NCI-H69 (cell line): ENCODE measurements at places on chromosomes 16 and 17.

DNA sequence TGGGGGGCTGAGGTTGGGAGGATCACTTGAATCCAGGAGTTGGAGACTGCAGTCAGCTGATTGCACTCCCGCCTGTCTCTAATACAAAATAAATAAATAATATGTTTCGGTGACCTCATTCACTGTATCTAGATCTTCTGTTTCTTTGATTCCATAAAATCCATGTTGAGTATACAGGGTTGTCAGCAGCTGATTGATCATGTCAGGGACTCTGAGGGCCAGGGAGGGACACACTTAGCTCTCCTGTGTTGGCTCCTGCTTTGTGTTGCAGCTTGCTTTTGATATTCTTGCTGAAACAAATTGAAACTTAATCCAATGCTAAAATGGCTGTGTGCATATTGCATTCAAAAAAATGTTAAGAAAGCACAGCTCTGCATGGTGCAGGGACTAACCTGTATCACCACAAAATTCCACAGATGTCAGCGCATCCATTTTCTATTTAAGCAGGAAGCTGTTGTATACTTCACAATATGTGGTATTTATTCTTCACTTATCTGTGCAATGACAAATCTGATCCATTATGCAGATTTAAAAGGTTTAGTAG lies 454.5 kb downstream of the CDH11 start:
- DNase-seq, result no peak

DNA sequence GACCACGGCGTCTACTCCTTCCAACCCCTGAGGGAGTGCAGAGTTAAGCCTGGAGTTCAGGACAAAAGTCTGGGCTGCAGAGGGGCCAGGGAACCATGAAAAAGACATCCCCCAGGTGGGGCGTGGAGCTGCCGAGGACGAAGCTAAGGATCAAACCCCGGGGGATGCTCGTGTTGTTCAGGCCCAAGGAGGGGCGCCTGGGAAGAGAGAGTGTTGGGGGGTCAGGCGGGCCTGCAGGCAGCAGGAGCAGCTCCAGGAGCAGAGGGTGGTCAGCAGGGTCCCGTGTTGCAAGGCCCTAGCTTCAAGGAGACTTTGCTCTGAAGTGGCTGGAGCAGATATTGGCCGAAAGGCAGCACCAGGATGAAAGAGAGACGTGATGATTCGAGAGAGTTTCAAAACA lies 26.7 kb downstream of the NECAB2 start:
- DNase-seq, result no peak

GRCh38 chr17:77734371-77735080 lies 224.0 kb upstream of the TNRC6C start:
- peak; percentile 92 for DNase-seq

- no peak for DNase-seq
Measured at GRCh38 chr17:62648956-62649294, 21.5 kb downstream of the MRC2 start.

DNA sequence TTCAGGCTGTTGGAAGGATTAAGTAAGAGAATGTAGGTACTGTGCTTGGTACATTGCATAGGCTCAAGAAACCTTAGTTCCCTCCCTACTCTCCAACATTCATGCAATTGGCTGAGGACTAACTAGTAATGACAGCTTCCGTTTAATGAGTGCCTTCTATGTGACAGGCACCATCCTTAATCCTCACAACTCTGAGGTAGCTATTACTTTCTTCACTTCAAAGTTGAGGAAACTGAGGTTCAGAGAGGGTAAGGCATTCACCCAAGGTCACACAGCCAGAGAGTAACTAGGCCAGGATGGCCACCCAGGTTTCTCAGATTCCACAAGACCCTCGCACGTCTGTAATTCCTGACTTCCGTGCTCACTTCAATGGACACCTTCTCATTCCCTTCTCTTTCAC lies 22.2 kb downstream of the UNC119 start:
- no peak for DNase-seq

GRCh38 chr16:81006211-81006812 lies 373 bp downstream of the CMC2 start:
- DNase-seq, result peak; percentile 71

- no peak for DNase-seq
Measured at GRCh38 chr16:305916-306626, 23.1 kb downstream of the PDIA2 start.

GRCh38 chr16:30941600-30942425 lies 7.1 kb upstream of the ORAI3 start:
- DNase-seq, result peak; percentile 76

- DNase-seq, result peak; percentile 83
Measured at GRCh38 chr17:9702914-9703780, 57.8 kb downstream of the USP43 start.

DNA sequence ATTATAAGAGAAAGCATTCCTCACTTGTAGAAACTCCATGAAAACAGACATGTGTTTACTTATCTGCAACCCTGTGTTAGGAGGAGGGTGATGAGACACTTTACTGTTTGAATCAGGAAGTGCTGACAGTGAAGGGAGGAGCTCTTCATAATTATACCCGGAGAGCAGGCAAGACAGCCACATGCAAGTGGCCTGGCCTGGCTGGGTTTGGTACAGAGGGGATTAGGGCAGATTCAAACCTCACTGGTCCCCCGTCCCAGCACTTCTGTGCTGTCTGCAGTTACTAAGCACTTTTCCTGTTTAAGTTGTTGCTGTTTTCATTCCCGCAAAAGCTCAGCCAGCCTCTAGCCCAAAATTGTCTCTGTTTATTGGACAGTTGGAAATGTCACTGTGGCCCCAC lies 78.5 kb downstream of the WWOX start:
- peak; percentile 77 for DNase-seq

GRCh38 chr16:80433623-80434022 lies 107.2 kb upstream of the DYNLRB2 start:
- DNase-seq, result no peak

GRCh38 chr16:6103561-6103960 lies 1006.0 kb upstream of the EEF2KMT start:
- no peak for DNase-seq

DNA sequence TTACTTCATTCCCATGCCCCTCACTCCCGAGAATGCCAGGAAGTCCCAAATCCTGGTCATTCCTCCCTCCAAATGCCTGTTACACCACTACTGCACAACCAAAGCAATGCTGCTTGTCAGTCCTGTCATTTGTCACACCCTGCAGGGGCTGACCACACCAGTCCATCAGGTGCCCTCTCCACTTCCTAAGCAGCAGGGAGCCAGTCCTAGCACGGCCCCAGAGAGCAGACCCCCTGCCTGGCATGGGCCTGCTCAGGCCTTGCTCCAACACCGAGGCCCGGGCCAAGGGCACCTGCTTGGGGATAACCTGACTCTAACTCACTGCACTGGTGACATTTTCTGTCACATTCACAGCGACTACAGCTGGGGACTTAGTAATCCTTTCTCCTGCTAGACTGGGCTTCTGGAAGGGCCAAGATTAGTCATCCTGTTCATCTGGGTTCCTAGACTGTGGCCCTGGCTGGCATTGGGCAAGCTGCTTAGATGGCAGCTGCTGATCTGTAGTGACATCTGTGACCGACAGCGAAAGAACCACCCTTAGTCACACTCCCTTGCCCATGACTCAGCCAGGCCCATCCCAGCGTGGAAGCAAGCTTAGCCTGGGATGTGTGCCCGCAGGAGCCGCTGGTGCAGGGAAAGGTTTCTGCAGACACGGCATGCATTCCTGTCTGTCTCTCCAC lies 5.4 kb downstream of the ALYREF start:
- no peak for DNase-seq

GRCh38 chr17:58336456-58337209 lies 8.0 kb upstream of the TSPOAP1 start:
- no peak for DNase-seq

- no peak for DNase-seq
Measured at GRCh38 chr17:73598212-73598611, 46.0 kb downstream of the SDK2 start.

GRCh38 chr17:30241051-30241450 lies 5.6 kb upstream of the SLC6A4 start:
- peak; percentile 23 for DNase-seq

DNA sequence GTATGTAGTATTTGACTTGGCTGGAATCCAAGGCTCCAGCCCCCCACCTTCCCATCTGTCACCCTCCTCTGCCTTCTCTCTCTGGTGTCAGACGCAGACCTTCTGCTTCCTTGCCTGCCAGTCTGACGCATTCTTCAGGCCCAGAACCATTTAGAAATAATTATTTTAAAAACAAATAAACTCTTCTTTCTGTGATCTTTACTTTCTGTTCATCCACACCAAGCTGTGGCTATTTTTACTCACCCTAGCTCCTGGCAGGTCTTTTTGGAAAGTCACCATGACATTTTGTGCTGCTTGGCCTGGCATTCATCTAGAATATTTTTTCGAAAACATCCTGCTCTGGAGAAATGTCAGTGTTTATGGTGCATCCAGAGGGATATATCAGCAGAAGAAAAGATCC lies 330.7 kb upstream of the ASIC2 start:
- peak; percentile 6 for DNase-seq

- no peak for DNase-seq
Measured at GRCh38 chr17:3528403-3528851, 29.2 kb downstream of the TRPV3 start.

GRCh38 chr16:31253642-31254045 lies 6.1 kb upstream of the ITGAM start:
- no peak for DNase-seq

DNA sequence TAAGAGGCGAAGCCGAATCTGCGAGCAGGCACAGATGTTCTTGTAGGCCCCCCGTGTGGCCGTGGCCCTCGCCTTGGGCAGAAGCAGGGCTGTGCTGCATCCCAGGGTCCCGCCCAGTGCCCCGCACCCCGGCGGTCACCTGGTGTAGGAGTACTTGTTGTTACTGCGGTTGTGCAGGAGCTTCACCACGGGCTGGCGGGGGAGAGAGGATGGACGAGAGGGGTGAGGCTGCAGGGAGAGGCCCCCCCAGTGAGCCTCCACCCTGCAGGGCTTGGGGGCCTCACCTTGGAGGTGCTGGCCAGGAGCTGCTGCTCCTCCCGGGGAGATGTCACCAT lies 11.4 kb downstream of the ASPHD1 start:
- DNase-seq, result peak; percentile 32

GRCh38 chr17:46765453-46765852 lies 53.0 kb downstream of the WNT3 start:
- DNase-seq, result no peak

GRCh38 chr16:80804056-80804525 lies 307 bp downstream of the CDYL2 start:
- DNase-seq, result peak; percentile 48

DNA sequence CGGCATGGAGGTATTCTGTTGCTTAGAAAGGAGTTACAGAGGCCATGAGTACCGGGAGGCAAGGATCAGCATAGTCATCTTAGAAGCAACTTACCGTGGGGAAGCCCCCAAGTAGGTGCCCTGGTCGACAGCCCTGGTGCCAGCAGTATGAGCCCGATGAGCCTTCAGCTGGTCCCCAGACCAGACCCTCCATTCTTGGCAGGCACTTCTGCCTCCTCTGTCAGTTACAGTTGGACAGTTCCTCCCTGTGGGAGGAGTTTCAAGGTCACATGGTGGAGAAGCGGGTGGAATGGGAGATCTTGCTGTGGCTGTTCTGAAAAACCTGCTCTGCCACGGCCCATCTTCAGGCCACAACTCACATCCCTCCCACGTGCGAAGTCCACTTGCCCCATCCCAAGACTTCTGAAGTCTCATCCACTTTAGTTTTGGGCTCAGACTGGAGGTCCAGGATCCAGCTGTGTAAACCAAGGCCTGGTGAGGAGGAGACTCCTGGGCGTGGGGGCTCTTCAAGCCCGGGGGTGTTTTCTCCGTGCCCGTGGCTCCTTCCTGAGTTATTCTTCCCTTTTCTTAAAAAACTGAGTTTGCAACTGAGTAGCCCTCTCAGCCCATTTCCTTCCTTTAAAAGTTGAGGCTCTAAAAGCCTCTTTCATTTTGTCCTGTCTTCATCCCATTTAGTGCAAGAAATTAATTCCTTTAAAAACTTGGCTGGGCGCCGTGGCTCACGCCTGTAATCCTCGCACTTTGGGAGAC lies 133.5 kb downstream of the SEC14L1 start:
- DNase-seq, result no peak

DNA sequence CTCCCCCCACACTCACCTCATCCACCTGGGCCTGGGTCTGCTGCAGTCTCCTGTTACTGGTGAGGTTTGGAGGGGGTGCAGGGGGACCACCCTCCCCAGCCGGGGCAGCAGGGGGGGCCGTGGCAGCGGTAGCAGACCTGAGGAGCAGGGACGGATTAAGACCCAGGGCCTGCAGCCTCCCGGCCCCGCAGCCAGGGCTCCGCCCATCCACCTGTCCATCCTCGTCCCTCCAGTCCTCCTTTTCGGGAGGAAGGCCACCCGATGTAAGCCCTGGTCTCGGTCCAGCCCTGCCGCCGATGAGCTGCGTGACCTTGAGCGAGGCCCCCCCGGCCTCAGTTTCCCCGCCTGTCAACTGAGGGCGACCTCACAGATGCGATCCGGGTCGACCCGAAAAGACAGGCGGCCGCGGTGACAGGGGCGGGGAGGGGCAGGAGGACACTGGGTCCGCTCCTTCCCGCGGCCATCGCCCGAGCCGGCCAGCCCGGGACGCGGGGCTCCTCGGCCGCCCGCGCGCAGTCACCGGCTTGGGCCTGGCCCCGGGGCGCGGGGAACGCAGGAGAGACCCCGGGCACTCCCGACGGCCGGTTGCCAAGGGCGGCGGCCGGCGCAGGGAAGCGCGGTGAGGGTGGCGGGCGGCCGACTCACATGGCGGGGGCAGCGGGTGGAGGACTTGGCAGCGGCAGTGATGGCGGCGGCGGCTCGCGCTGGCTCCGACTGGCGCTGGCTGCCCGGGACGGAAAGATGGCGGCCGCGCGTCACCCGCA lies at the start of gene VAMP2:
Gene VAMP2, minus strand, starts transcription at position 716 of the 764 bp plus-strand sequence. Its CDS starts 69 bp downstream, at position 647.
- DNase-seq, result peak; percentile 71
